ENCODE measurements at places on chromosomes 2 and 18.

DNA sequence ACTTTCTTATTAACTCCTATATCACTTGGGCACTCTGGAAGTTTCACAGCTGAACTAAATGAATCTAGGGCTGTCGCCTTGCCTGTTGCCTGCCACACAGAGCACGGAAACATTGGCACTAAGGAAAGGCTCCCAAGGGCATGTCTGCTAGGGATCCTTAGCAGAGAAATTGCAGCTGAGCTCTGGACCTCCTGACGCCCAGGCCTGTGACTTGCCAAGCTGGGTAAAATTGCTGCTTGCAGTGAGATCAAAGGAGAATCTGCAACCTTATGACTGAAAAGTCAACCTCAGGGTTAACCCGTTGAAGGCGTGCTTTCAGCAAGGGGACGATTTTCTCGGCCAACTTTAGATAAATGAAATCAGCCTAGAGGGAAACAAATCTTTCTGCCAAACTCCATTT is 189.8 kb downstream of the NCK2 start:
- no peak for DNase-seq

GRCh38 chr2:103959174-103960128 is 894.5 kb upstream of the POU3F3 start:
- peak; percentile 2 for DNase-seq

DNA sequence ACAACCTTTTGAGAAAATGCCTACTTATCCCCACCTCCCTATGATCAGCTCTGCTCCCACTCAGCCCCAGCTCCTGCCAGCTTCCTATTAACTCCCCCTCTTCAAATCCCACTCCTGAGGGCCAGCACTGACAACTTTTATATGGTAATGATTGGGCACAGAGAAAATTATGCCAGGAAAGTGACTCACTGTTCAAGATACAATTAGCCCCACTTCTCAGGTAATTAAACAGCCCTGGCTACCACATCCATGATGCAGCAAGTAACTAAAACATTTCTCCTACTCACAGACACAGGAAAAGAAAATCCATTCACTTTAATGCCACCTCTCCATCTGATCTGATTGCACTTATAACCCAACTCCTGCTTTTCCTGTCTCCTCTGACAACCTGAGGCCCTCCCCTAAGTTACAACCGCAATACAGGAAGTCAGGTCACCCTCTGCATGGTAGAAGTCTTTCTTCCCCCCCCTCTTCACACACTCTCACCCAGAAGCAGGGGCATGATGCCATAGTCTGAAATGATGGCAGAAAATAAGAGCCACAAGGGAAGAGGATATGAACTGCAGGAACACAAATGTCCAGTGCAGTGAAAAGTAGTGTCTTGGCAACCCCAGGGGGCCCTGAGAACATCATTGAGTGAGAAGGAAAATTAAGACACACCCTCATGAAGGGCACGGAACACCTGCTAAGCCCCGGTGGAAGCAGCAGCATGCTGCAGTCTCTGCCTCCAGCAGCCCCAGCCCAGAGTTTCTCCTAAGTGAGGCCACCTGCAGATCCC is 54.4 kb downstream of the STK39 start:
- DNase-seq, result no peak

DNA sequence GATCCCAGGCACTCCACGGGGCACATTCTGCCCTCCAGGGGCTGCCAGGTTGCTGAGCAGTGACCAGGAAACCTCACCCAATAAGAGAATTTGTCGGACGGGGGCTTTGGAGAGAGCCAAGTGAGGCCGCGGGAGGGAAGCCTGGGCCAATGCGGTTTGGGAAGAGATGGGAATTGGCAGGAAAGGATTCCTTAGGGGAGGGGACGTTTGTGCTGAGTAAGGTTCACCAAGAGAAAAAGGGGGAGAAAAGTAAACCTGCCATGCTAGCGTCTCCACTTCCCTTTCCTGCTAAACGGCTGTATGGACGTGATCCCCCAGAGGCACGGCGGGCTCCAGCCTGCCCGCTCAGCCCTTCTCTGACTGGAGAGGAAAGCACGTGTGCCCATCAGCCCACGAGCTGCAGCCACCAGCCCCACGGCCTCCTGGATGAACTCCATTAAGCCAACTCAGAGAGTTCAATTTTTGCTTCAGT is 194.4 kb upstream of the ID2 start:
- no peak for DNase-seq

GRCh38 chr18:31497836-31498573 is at the start of gene DSG2:
Gene DSG2 (plus strand): TSS chr18:31498177. CDS start chr18:31498252, 75 bp downstream.
- DNase-seq, result no peak

DNA sequence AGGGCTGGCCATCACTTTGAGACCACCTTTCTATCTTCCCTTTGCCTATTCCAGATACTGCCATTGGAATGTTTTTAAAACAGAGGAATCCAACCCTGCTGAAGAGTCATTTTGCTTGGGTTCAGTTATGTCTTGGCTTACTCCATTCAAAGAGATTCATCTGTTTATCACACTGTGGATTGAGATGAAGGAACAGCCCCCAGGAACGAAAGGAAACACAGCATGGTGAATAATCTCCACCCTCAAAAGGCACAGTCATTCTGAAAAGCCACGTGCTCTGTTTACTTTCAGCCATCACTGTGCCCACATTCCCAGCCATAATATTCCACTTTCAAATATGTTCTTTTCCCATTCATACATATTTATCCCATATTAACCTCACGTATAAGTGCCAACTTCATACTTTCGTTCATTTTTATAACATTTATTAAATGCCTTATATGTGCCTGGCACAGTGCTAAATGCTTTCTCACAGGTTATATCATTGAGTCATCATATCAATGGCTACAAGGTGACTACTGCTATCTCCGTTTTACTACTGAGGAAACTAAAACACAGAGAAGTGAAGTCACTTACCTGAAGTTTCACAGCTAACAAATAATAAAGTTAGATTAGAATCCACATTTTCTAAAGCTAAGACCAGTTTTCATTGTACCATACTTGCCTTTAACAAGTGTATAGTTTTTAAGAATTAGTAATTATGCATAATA is 143.6 kb downstream of the OSR1 start:
- no peak for DNase-seq

- no peak for DNase-seq
These were observed 47.8 kb upstream of the FOSL2 start for GRCh38 chr2:28344756-28345373.

- no peak for DNase-seq
These were observed 59.5 kb upstream of the DYNAP start for GRCh38 chr18:54531402-54532065.

- no peak for DNase-seq
These were observed 17.1 kb downstream of the CCT7 start for GRCh38 chr2:73250872-73251846.

DNA sequence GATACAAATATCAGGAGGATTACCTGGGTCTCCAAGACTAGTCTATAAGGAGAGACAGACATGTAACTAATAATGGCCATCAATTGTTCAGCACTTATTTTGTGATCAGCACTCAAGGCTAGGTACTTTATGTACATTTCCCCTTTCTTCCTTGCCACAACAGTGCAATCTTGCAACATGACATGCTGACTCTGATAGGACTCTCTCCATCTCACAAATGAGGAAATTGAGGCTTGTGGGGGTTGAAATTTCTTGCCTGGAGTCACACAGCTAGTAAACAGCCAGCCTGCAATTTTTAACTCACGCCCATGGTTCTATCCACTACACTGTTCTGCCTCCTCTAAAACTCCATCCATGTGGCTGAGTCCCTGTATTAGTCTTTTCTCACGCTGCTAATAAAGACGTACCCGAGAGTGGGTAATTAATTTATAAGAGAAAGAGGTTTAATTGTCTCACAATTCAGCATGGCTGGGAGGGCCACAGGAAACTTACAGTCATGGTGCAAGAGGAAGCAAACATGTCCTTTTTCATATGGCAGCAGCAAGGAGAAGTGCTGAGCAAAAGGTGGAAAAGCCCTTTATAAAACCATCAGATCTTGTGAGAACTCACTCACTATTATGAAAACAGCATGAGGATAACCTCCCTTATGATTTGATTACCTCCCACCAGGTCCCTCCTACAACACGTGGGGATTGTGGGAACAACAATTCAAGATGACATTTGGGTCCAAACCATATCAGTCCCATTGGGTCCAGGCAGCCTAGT is 302.4 kb downstream of the PLCL1 start:
- DNase-seq, result no peak

GRCh38 chr2:7895289-7895688 is 786.6 kb upstream of the ID2 start:
- DNase-seq, result no peak

GRCh38 chr18:8460748-8461147 is 148.5 kb upstream of the RAB12 start:
- DNase-seq, result no peak

DNA sequence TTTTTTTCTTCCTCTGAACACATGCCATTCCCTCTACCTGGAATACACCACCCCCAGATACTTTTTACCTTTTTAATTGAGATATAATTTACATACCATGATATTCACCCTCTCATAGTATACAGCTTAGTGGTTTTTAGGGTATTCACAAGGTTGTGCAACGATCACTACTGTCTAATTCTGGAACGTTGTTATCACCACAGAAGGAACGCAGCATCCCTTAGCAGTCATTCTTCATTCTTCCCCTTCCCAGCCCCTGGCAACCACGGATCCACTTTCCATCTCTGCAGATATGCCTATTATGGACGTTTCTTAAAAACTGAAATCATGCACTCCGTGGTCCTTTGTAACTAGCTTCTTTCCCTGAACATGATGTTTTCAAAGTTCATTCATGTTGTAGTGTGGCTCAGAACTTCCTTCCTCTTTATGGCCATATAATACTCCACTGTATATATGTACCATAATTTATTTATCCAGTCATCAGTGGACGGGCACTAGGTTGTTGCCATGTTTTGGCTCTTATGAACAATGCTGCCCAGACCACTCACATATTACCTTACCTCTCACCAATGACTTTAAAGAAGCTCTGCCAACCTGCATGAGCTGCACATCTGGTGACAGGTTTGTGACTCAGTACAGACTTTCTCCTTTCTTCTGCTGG is 168.9 kb downstream of the CTIF start:
- no peak for DNase-seq

GRCh38 chr2:54341656-54342055 is 85.6 kb upstream of the TSPYL6 start:
- DNase-seq, result no peak

DNA sequence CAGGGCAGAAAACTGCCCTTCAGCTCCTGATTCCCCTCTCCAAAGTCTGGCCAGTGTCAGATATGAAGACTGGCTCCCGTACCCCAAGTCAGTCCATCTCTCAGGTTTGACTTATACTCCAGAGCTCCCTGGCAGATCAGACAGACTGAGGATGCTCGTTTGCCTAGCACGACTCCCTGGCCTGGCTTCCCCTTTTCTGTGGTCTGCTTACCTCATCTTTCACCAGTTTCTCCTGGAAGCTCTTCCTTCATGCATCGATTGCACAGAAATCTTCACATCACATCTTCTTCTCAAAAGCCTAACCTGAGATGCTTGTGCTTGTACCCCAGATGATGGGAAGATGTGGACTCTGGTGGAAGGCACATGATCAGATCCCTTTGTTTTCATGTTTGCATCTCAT is 387.9 kb upstream of the POU3F3 start:
- no peak for DNase-seq

GRCh38 chr2:154620471-154620870 is 78.0 kb upstream of the KCNJ3 start:
- no peak for DNase-seq

DNA sequence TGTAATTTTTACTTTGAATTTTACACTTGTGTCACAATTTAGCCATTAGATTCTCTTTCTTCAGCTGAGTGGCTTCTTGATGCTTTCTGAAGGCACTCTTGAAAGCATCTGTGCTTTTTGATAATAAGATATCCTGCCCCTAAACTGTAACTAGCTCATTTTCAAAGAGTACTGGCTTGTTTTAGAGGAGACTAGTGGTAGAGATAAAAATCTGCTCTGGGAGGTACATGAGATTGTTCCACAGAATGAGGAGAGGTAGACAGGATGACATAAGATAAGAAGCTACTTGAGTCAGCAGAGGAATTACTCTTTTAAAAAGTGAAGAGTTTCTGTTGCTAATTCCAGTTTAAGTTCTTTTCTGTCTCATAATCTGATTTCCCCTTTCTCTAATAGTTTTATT is 10.6 kb downstream of the PLEKHB2 start:
- DNase-seq, result no peak

- DNase-seq, result no peak
These were observed 174.1 kb downstream of the ANKRD30B start for GRCh38 chr18:14922031-14922430.

- no peak for DNase-seq
These were observed 12.5 kb downstream of the SERPINB8 start for GRCh38 chr18:63982361-63982760.

- no peak for DNase-seq
These were observed 316.9 kb upstream of the ZEB2 start for GRCh38 chr2:144836635-144837350.

GRCh38 chr2:189548666-189549448 is 31.7 kb downstream of the SLC40A1 start:
- no peak for DNase-seq

DNA sequence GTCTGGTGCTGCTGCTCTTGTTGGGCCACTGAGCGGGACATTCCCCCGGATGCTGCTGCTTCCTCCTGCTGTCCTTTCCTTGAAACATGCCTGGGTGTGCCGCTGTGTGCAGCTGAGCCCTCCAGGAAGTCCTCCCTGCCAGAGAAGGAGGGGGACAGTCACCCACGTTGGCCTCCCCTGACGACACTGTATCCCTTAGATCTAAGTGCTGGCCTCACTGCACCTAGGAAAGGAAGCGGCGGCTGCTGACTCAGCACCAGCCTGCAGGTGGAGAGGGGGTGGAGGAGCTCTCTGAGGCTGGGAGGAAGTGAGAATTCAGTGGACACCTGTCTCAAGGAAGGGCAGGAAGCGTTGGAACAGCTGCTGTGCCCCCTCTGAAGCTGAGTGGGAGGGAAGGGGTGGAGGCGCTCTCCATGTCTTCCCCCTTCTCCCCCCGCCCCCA is 239.8 kb downstream of the HAUS1 start:
- DNase-seq, result no peak

DNA sequence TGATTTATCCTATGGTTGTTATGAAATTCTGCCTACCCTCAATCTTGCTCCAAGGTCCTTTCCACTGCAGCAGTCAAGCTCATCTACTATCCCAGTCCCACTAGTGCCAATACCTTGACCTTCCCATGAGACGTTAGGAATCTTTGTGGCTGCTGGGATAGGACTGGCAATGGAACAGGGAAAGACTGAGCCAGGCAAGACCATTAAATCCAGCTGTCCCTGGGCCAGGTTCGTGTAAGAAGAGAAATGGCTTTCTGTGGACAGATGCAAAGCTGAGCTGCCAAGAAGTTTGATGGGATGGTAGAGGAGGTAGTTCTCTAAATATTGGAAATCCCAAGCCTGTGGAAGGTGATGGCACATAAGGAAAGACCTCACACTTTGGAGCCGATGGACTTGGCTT is 50.1 kb upstream of the TMEM17 start:
- DNase-seq, result no peak

- DNase-seq, result no peak
These were observed 5.2 kb upstream of the HOXD4 start for GRCh38 chr2:176146101-176146500.
